IPS DF 19.7 (cell line): ENCODE measurements at places on chromosomes 2 and 18.
A peak's percentile ranks its signal among the peaks of the same experiment; 100 is the strongest.

DNA sequence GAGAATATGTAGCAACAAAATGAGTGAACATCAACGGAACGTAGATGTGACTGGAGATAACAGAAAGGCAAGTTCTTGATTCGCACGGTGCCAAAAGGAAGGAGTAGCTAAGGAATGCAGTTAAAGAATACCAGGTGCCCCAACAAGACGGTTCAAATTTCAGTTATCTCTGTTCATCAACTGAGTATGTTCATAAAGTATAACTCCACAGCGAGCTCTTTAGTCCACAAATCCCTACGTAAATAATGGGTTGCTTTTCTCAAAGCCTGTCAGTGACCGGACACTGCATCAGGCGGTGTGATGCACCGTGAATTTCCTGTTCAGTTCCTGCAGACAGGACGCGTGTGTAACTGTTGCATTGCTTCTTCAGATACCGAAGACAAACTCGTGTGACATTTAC lies 91.8 kb downstream of the NOL10 start:
- DNase-seq = no peak

- DNase-seq = no peak
Observed at GRCh38 chr2:40118622-40119021, 333.3 kb downstream of the SLC8A1 start.

- no peak for DNase-seq
Observed at GRCh38 chr2:58146707-58147106, 94.4 kb downstream of the FANCL start.

DNA sequence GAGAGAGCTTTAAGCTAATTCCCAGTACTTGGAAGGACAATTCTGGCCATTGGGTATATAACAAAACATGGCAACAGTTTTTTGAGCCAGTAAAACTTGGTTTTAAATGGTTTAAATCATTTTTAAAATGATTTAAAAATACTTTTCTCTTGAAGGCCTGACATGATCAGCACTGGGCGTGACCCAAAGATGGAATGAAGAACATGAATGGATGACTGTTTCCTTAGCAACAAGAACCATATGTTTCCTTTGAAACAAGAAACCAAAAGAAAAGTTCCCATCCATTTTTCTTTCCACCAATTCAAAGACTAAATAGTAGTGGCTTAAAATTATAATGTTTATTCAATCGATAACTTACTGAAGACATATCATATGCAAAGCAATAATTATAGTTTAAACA lies 348.3 kb upstream of the FIGN start:
- no peak for DNase-seq

- no peak for DNase-seq
Observed at GRCh38 chr2:124147552-124147951, 122.5 kb downstream of the CNTNAP5 start.

- DNase-seq = no peak
Observed at GRCh38 chr2:26528836-26529235, 50.9 kb upstream of the OTOF start.

DNA sequence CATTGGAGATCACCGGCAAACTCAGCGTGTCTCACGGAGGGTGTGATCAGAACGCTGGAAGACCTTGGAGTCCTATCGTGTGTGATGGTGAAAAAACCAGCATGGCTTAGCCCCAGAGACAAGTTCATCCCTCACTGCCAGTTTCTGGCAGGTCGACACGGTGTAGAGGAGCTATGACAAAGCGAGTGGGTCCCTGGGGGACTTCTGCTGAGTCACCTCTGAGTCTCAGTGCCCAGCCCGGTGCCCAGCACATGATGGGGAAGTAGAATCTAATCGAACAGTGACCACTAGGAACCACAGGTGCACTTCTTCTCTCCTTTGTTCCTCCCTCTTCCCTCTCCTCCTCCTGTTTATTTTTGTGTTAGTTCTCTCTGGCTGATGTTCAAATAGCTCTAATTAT lies 45.9 kb upstream of the KCNF1 start:
- DNase-seq = no peak

DNA sequence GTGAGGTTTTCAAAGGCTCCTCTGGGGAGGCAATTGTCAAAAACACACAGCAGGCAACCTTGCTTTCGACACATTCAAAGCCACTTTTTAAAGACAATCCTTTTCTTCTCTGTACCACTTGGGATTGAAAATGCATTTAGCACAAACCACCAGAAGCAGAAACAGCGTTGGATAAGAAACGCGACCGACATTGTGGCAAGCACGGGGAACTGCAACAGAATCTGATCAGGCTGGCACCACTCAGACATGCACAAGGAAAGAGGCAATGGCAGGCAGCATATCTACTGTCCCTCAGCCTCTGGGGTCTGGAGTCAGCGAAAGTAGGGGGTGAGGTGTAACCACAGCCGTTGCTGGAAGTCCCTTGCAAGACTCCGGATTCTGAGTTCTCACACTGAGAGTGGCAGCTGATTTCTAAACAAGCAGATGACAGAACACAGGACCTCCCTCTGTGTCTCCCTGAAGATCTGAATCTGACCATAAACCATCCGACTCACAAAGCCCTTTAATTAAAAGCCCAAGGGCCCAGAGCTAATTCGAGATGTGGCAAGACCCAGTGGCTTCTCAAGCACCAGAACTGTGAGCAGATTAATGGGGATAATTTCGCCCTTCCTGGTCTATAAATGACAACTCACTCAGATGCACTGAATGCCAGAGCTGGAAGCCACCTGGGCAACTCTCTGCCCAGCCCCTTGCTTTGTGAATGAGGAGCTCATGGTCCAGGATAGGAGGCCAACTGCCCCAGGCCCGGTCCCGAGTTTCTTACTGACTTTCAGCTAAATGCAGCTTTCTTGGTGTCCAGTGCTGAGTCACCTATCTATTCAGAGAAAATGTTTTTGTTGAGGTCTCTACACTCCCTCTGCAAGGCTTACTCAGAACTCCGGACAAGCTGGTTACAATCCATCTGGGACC lies 29.6 kb downstream of the CYRIA start:
- no peak for DNase-seq

GRCh38 chr2:174682578-174683391 lies 81.5 kb downstream of the CHRNA1 start:
- DNase-seq = peak; percentile 17

DNA sequence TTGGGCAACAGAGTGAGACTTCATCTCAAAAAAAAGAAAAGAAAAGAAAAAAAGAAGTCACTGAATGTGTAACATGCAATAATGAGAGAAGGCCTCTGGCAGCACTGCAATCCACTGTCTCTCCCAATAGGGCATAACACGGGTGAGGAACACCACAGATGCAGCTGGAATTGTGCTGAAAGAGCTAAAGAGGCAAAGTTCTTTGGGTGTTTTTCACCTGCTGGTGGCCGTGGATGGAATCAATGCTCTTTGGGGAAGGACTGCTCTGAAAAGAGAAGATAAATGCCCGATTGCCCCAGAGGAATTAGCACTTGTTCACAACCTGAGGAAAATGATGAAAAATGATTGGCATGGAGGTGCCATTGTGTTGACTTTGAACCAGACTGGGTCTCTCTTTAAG lies 31.0 kb upstream of the CYBRD1 start:
- DNase-seq = no peak

- no peak for DNase-seq
Observed at GRCh38 chr2:179298666-179299065, 34.0 kb upstream of the SESTD1 start.

- DNase-seq = no peak
Observed at GRCh38 chr2:10278029-10278762, 24.5 kb upstream of the HPCAL1 start.

DNA sequence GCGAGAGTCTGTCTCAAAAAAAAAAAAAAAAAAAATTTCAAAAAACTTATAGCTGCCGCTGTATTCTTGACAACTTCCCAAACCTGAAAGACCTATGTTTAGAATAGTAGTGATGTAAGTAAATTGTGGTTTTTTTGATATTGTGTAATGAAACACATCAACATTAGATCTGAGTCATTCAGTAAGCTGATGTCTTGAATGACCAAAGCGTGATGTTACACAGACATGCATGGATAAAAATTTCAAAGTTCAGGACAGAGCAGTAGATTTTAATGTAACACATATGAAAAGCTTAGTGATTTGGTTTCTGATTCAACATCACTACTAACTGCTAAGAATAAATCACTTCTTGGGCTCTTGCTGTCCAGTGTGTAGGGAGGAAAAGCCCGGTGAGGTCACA lies 69.3 kb upstream of the MEX3C start:
- no peak for DNase-seq

- DNase-seq = peak; percentile 38
Observed at GRCh38 chr2:72367530-72368225, 220.0 kb upstream of the CYP26B1 start.

- no peak for DNase-seq
Observed at GRCh38 chr2:46610021-46610420, 130.7 kb downstream of the TMEM247 start.

- DNase-seq = no peak
Observed at GRCh38 chr2:160405077-160405867, 88.3 kb downstream of the RBMS1 start.

DNA sequence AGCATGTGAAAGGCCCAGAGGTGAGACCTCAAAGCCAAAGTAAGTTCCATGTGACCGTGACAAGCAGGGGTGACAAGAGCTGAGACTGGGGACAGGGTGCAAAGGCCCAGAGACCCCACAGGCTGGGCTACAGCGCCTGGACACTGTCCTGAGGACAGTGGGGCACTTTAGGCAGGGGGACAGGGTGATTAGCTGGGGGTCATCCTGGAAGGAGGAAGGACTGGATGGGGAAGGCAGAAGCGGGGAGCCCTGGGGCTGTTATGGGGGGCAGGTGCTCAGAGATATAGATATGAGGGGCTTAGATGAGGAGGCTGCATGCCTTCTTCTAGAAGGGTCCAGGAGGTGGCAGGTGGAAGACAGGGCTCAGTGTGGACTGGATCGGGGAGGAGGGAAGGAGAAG lies 31.5 kb downstream of the KIF1A start:
- no peak for DNase-seq

DNA sequence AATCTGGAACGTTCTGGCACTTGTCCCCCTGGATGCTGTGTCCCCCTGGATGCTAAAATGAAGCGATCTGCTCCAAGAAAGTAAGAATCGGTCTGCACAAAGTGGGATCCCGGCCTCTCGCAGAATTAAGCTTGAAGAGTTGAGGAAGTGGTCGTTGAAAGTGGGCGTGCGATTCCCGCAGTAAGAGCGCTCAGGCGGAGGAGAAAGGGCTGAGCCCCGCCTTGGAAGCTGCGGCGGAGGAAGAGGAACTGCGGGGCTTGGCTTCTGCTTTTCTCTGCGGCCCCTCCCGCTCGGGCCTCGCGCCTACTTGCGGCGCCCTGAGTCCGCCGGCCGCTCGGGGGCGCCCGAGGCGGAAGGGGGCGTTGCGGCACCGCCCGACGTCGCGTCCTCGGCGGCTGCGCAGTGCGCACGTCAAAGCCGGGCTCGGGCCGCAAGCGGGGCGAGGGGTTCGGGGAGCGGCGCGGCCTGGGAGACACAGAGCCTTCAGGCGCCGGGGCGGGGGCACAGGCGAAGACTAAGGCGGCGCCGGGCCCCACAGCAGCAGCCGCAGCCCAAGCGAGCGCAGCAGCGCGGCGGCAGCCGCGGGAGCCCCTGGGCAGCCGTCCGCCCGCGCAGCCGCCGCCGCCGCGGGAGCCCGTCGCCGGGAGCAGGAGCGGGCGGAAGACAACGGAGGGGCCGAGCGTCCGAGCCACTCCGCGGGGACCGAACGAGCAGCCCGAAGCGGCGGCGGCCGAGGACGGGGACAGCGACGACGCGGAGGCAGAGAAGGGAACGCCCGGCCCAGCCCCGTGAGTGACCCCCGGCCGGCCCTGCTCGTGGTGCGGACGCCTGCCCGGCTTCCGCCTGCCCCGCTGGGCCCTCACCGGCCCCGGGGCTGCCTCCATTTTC lies at the start of gene CAB39:
CAB39 (plus strand) TSS at position 400 of the 888 bp plus-strand sequence. CDS start 47,160 bp downstream, outside the sequence.
- peak; percentile 54 for DNase-seq

DNA sequence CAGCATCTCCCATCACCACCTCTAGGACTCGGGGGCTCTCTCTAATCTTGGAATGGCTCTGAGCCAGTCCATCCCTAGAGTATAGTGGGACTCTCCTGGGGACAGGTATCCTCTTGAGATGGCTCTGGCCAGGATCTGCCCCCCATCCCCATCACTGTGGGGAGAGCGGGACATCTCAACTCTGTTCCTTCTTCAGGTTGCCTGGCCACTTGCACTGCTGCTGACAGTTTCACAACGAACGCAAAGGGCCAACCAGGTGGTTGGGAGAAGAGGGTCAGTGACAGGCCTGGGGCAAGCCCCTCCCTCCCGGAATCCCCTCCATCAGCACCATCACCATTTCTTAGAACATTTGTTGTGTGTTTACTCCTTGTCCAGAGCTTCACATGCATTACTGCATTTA lies 62.6 kb downstream of the CIB4 start:
- no peak for DNase-seq

DNA sequence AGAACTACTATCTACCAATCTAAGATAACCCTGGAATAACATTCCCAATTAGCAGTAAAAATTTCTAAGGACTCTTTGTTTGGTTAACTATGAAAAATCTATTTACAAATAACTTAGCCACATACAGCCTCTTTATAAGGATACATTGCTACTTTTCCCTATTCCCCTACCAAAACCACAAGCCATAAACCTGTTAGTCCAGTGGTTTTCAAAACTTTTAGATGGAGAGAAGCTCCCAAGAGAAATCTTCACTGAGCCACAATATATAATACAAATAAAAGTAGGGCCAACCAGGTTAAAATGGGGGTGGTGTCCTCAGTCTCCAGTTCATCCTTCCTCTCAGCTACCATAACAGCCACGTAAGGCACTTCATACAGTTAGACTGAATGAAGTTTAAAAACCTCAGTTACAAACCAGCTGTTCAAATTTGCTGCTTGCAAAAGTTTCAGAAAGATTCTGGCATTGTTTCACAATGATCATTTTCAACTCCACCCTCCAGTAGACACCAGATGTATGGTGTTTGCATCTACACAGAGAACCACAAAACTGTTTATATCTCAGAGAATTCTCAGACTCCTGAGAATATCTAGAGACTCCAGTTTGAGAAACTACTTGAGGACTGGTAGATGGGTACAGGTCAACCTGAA lies 26.0 kb downstream of the SOS1 start:
- no peak for DNase-seq

DNA sequence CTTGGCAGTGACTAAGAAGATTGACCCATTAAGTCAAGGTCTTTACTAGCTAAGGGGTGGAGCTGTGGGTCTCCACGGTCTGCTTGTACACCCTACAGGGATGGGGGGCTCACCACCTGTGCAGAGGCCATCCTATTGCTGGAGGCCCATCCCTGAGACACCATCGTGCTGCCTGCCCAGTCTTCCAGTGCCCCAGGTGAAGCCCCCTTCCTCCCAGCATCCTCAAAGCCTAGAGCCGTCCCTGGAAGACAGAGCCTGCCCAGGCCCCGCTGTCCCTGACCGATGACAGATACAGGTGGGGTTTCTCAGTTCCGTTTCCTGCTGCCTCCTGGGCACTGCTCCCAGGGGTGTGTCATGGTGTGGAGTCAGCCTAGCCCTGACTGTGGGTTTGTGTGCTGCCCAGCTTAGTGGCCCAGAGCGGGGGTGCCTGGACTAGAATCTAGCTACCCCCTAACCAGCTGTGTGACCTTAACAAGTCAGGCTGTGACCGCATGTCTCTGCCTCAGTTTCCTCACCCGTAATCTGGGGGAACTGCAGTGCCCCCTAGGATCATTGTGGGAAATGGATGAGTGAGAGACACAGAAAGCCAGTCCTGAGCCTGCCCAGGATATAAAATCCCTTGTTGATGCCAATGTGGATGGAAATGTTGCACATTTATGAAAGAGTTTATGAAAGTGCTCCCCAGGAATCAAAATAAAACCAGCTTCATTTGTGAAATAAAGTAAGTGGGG lies 2.0 kb downstream of the OTOS start:
- DNase-seq = no peak
